ENCODE measurements at places on chromosomes 1 and 21.

GRCh38 chr1:164559342-164560051 is 513 bp downstream of the PBX1 start:
- no peak for DNase-seq

GRCh38 chr1:228867108-228867950 is 132.1 kb downstream of the RHOU start:
- no peak for DNase-seq

DNA sequence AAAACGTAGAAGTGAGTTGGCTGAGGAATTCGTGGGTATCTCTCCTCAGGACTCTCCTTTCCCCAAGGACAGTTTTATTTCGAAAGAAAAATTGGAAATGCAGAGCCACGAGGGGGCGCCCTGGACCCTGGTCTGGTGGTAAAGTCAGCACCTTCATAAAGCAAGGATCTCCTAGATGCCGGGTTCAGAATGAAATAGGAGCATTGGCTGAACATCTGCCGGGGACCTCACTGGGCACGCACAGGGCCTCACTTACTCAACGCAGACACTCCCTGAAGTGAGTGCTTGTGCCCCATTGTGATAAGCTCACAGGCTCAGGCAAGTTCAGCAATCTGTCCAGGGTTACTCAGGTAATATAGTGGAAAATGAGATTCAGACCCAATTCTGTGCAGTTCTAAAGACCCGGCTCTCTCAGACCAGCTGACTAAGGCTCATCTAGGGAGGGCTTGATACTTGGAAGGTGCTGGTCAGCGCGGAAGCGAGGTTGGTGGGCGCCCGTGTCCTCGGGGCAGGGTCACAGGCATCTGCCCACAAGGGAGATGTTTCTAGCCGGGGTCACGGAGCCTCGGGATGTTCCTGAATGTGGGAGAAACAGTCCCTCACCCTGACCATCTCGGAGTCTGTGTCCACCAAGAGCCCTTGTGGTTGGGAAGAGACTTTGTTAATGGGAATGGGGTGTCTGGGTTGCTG is 55.7 kb upstream of the ETV3 start:
- peak; percentile 72 for DNase-seq

- peak; percentile 8 for DNase-seq
Observed at GRCh38 chr1:108897865-108898720, 21.3 kb downstream of the GPSM2 start.

DNA sequence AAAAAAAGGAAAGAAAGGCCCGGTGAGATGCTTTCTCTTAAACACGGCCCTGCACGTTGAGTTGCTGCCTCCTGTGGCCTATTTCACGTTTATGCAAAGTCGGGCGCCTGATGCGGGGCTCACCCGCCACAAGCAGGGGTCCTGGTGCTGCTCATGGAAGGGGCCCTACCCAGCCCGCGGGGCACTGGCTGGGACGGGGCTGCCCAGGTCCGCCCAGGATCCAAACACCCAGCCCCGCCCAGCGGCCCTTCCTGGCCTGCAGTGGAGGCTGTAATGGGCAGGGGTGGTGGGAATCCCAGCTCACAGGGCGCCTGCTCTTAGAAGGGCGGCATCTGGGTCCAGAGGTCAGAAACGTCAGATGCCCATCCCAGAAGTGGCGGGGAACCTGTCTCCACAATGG is 1.6 kb downstream of the COL6A2 start:
- no peak for DNase-seq

DNA sequence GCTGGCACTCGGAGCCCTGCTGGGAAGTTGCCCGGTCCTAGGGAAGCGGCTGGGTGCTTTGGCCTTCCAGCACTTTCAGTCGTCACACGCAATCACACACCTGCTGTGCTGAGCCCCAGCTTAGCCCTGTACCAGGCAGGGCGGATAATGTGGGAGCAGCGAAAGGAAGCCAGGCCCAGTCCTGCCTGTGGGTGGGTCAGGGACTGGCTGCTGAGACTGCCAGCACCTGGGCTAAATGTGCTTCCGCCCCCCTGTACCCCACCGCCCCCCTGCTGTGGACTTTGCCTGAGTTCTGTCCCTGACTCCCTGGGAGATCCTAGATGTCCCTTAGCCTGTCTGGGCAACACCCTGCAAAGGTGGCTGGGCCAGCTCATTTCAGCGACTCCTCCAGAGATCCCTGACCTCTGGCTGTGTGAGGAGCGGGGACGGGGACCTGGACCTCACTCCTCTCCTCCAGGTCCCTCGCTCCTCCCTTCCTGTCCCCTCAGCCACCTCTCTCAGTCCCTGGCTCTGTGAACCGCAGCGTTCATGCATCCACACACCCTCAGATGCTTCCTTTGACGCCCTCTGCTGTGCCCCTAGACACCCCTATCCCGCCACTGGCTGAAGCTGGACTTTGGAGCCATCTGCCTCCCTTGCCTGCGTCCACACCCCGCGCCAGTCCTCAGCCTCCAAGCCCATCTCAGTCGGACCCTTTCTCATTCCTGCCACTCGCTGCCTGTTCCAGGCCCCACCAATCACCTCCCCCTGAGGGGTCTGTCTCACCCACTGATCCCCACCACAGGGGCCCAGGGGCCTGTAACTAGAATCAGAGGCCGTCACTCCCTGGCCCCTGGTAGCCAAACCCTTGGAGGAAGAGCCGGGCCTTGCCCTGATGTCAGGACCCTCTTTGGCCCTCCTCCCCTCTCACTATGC is 1.4 kb downstream of the MMEL1 start:
- DNase-seq, result no peak

GRCh38 chr1:112706505-112707220 is at the start of gene RHOC:
Gene RHOC (minus strand): TSS chr1:112707127. CDS start chr1:112703799, 3,328 bp downstream.
- DNase-seq, result no peak

GRCh38 chr21:45992301-45993209 is 11.0 kb downstream of the COL6A1 start:
- no peak for DNase-seq
